Adipocyte (in vitro differentiated cells): ENCODE measurements at places on chromosomes 1 and 21.

GRCh38 chr1:20511518-20512428, 3.8 kb upstream of the MUL1 start:
- no peak for DNase-seq

- no peak for DNase-seq
Observed at GRCh38 chr1:4868521-4868920, 214.1 kb downstream of the AJAP1 start.

DNA sequence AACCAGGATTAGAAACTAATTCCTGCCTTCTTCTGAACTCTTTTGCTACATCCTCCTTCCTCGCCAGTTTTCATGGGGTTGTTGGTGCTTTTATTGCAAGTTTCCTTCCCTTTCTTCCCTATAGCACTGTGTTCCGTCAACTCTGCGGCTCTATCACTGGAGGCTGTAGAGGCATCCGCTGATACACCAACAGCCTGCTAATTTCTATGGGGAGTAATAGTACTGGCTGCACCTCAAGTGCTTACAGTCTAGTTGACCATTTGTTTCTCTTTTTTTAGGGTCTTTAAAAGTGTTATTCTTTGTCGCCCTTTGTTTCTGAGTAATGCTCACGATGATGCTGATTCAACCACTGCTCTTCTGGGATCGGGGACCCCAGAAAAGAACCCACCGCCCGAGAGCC, 746 bp downstream of the MIS18A start:
- DNase-seq: peak; percentile 20

- DNase-seq: no peak
Observed at GRCh38 chr21:34201481-34201858, 128.1 kb downstream of the MRPS6 start.

GRCh38 chr1:100353071-100353801, 930 bp downstream of the CDC14A start:
- peak; percentile 61 for DNase-seq

DNA sequence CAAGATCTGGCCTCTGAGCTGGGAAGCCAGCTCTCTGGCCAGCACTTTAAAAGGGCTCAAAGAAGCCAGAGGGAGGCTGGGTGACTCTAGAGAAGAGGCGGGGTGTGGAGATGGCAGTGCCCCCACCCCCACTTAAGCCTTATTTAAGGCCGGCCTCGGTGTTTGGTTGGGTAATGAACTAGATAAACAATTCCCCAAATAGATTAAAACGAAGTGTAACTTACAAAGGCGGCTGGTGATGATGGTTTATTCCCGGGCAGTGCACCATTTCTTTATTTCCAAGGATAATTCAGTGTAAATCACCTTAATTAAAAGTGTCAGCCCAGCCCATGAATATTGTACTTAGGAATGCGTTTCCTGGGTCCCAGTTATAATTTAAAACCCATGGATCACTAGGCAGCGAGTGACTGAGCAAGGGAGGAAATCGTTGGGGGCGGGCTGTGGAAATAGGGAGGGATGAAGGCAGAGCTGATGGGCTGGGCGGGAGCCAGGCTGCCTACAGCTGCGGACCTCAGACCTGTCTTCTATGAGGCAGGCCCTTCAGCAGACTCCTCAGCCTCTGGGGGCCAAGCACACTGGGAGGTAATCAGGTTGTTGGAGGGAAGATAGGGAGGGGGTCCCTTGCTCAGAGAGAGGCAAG, 54.9 kb downstream of the TMEM53 start:
- DNase-seq: peak; percentile 87

GRCh38 chr1:198669023-198669698, 30.3 kb downstream of the PTPRC start:
- DNase-seq: peak; percentile 92

- DNase-seq: peak; percentile 62
Observed at GRCh38 chr1:170678027-170678600, 14.2 kb downstream of the PRRX1 start.

GRCh38 chr1:213980906-213981305, 6.9 kb upstream of the PROX1 start:
- DNase-seq: no peak

GRCh38 chr1:229378586-229379367, 35.9 kb upstream of the CCSAP start:
- DNase-seq: no peak

DNA sequence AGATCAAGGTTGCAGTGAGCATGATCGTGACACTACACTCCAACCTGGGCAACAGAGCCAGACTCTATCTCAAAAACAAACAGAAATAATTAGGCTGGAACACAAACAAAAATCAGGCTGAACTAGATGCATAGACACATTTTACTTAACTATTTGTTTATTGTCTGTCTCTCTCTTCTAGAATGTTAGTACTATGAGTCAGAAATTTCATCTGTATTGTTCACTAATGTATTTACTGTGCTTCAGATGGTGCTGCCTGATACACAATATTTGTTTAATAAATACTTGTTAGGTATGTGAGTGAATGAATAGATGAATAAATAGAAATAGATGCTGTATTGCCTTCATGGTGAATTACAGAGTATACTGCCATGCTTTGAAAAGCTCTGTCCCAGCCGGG, 6.0 kb upstream of the LIN28A start:
- DNase-seq: peak; percentile 14

GRCh38 chr1:171983584-171983983, 142.3 kb downstream of the DNM3 start:
- peak; percentile 74 for DNase-seq

GRCh38 chr1:8317647-8318381, at the start of gene SLC45A1:
Gene SLC45A1, plus strand, starts transcription at chr1:8318114. Its CDS starts 6,216 bp downstream, at chr1:8324330.
- DNase-seq: peak; percentile 87

DNA sequence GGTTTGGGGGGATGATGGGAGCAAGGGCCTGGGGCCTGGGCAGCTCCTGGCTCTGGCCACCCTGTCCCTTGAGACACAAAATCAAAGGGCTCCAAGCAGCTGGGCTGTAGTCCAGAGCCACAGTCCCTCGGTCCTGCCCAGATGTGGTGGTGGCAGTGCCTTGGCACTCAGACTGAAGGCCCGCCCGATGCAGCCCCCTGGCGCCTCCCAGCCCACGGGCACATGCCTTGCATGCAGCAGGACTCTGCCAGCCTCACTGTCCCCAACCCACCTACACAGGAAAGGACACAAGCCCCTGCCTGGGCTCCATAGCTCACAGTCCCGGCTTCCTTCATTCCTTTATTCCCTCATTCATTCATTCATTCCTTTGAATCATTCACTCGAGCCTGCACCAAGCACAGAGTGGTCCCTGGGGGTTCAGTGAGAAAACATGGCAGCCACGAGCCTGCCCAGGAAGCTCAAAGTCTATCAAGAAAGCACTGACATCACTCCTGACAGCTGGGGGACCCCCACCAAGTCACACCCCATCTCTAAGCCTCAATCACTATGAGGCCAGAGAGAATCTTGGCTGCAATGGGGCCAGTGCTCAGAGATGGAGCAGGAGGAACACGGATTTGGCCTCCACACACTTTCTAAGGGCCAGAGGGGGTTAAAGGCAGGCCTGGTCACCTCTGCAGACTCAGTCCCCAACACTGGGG, 5.8 kb downstream of the SDC3 start:
- DNase-seq: no peak

GRCh38 chr1:21490774-21491487, 18.3 kb upstream of the ALPL start:
- DNase-seq: peak; percentile 79

DNA sequence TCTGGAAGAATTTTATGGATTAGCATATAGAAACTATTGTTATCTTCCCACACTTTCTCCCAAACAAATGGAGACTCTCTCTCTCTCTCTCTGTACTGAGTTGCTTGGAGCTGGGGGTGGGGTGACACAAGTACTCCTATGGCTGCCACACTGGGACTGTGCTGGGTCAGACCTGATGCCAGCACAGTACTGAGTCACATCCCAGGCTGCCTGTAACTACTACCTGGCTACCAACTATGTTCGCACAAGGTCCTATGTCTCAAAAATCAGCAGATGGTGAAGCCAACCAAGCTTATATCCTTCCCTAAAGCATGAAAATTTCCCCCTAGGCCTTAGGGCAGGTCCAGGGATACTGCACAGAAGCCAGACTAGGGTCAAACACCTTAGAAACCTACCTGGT, 66.6 kb downstream of the FAF1 start:
- DNase-seq: no peak

DNA sequence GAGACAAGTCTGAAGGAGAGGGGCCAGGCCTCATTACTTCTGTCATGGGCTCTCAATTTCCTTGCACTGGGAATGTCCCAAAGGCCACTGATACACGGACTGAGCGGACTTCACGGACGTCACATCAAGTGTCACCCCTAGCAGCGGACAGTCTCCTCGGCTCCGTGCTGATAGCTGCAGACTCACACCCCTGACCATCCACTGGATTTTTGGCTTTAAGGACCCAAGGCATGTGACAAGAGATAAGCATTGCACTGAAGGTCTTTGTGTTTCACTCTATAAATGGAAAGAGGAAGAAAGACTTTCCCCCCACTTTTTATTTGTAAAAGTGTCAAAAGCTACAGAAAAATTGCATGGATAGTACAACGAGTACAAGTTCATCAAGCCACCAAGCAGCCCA, 200.4 kb upstream of the FGGY start:
- DNase-seq: no peak

DNA sequence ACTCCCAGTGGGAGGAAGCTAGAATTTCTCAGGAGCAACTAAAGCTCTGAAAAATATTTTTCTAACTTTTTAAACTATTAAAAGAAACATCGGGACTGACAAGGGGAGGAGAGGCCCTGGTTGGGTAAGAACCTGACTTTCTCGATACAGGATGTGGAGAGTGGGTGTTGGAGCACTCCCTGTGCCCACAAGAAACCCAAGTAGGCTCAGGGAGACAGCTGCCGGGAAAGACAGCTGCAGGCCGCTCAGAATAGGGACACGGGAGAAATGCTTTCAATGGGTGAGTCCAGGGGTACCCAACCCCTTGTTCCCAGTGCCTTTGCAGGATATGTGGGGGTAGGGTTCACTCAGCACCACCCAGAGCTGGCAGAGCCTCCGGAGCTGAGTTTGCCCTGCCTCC, 43.6 kb downstream of the PLEKHA6 start:
- DNase-seq: no peak

- DNase-seq: no peak
Observed at GRCh38 chr1:76237211-76237610, 162.7 kb downstream of the ST6GALNAC3 start.

DNA sequence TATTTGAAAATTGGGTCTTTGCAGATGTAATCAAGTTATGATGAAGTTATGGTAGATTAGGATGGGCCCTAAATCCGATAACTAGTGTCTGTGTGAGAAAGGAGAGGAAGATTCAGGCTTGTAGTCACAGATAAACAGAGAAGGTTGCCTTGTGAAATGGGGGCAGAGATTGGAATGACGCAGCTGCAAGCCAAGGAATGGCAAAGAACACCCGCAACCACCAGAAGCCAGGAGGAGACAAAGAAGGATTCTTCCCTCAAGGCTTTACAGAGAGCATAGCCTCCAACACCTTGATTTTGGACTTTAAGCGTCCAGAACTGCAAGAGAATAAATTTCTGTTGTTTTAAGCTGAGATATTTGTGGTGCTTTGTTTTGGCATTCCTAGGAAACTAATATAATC, 35.4 kb upstream of the COL24A1 start:
- no peak for DNase-seq

GRCh38 chr1:216750961-216751360, 27.7 kb upstream of the ESRRG start:
- no peak for DNase-seq

- DNase-seq: peak; percentile 59
Observed at GRCh38 chr1:115426231-115426771, 88.3 kb upstream of the NGF start.

GRCh38 chr1:67019121-67019520, 34.8 kb downstream of the SLC35D1 start:
- no peak for DNase-seq

DNA sequence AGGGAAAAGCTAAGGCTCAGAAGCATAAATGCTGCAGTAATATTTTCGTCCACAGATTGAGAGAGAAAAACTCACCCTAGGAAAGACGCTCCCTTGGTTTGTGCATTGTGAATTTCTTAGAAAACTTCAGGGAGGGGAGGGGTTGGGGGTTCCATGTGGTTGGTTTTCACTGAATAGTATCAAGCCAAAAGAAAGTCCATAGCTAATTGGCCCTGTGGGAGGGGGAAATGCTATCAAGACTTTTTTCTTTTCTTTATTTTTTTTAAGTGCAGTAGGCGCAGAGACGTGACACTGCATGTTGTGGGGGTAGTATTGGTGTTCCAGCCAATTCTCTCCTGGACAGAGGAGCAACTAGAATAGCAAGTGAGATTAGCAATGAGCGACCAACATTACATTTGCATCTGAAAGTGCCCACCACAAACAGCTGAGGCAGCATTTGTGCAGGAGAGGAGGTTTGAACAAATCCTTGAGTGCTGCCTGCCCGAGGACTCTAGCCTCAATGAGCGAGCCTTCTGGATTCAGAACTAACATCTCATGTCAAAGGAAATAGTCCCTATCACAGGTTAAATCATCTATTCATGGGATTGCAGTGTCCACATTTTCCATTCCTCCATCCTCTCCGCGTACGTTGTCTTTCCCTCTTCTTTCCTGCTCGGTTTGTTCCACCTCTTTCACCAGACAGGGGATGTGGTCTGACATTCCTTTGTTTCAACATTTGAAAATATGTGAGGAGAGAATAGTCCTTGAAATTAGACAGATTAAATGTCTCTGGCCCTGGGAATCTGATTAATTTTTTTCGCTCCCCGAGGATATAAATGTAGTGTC, 118.0 kb upstream of the MARK1 start:
- DNase-seq: no peak

DNA sequence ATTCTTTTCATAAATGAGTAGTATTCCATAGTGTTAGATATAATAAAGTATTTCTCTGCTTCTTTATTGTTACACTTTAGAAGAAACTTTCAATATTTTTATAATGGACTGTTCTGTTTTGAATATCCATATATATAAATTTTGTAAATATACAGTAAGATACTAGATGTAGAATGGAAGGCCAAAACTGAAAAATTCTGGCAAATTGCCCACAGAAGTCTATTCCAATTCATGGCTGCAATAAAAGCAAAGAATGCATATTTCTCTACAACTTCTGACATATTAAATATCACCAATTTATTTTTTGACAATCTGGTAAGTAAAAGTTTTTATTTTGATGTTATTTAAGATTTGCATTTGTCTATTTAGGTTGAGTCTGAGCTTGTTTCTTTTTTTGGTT, 532.5 kb downstream of the NCAM2 start:
- DNase-seq: no peak

DNA sequence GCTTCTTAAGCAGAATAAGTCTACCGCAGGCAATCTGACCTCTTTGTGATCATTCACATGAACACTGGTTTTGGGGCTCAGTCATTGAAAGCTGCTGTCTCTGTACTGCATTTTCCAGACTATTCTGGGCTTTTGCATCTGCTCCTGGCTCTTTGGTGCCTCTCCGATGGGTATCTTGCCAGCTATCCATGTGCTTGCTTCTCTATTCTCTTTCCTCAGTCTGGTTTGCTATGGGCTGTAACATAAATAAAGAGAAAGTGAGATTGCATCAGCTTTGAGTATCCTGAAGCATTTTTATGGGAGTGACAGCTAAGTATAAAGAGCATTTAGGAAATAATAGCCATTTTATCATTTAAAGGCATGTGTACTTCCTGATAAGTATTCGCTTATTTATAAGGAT, 70.7 kb downstream of the C1orf21 start:
- DNase-seq: peak; percentile 71
